ENCODE measurements at places on chromosomes 12 and 14.

- peak; percentile 41 for DNase-seq
Measured at GRCh38 chr12:77324763-77325468, 259.5 kb upstream of the E2F7 start.

GRCh38 chr12:125070661-125071390 is 5.6 kb downstream of the AACS start:
- no peak for DNase-seq

DNA sequence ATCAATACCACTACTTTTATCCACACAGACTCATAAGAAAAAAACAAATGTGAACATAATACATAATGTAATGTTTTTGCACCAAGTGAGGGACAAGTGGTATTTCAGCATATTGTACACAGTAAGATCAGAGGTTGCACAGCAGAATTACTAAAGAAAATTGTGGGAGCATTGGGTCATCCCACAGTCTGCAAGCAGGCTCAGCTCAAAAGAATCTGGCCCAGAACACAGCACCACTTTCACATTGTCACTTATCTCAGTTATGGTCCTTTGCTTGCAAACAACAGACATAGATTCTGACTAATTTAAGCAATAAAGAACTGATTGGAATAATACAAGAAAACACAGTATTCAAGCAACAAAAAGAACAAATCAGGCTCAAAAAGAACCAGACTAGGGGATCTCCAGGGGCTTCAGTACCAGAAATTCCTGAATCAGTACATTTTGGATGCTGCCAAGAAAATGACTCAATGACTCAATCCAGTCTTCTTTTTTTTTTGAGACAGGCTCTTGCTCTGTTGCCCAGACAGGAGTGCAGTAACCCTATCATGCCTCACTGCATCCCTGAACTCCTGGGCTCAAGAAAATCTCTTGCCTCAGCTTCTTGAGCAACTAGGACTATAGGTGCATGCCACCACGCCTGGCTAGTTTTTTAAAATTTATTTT is 42.9 kb upstream of the EEA1 start:
- no peak for DNase-seq

- no peak for DNase-seq
Measured at GRCh38 chr14:92492258-92492657, 21.3 kb upstream of the RIN3 start.

- no peak for DNase-seq
Measured at GRCh38 chr12:54294953-54295566, 5.8 kb downstream of the NFE2 start.

GRCh38 chr14:24064856-24065255 is 6.5 kb upstream of the CPNE6 start:
- no peak for DNase-seq

DNA sequence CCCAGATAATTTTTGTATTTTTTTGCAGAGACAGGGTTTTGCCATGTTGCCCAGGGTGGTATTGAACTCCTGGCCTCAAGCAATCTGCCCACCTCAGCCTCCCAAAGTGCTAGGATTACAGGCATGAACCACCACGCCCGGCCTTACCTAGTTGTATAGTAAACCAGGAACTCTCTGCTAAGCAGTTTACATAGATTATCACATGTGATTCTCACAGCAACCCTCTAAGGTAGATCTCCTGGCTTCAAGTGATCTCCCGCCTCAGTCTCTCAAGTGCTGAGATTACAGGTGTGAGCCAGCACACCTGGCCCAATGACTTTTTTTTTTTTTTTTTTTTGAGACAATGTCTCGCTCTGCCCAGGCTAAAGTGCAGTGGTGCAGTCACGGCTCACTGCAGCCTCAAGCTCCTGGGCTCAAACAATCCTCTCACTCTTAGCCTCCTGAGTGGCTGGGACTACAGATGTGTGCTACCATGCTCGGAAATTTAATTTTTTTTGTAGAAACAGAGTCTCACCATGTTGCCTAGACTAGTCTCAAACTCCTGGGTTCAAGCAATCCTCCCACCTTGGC is 26.0 kb upstream of the ATP2A2 start:
- DNase-seq: no peak

DNA sequence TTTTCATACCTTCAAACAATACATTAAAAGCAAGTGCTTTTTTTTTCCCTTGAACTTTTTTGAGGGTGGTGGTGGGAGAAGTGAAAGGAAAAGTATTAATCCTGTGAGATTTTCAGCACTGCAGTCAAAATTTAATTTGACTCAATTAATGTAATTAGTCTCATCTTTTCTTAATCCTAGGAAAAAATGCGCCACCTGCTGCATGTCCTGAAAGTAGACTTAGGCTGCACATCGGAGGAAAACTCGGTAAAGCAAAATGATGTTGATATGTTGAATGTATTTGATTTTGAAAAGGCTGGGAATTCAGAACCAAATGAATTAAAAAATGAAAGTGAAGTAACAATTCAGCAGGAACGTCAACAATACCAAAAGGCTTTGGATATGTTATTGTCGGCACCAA is 52.2 kb downstream of the SPATA7 start:
- DNase-seq: no peak

GRCh38 chr12:80485222-80485987 is 41.4 kb downstream of the PTPRQ start:
- no peak for DNase-seq

DNA sequence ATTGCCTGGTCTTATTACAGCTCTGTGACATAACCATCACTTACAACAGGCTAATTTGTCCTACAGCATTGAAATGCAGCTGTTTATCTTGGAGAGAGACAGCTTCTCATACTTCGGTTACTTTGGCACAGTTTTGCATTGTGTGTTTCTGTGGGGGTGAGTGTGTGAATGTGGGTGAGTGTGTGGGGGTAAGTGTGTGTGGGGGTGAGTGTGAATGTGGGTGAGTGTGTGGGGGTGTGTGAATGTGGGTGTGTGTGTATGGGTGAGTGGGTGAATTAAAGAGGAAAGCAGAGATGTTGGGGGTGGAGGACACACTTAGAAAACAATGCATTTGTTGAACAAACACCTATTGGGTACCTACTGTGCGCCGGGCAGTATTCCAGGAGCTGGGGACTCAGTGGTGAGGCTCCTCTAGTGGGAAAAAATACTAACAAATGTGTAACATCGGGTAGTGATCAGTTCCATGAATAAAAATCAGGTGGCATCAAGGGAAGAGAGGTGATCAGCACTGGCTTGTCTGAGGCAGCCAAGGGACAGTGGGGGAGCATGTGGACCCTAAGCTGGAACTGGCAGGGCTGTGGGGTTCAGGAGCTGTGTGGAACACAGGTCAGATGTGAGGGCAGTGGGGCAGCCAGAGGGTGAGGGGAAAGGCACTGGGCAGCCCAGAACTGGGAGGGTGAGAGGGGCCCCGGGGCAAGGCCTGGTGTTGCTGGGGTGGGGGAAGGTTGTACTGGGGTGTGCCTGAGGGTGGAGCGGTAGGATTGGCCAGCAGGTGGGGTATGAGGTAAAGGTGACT is 44.1 kb upstream of the AMN start:
- DNase-seq: no peak

DNA sequence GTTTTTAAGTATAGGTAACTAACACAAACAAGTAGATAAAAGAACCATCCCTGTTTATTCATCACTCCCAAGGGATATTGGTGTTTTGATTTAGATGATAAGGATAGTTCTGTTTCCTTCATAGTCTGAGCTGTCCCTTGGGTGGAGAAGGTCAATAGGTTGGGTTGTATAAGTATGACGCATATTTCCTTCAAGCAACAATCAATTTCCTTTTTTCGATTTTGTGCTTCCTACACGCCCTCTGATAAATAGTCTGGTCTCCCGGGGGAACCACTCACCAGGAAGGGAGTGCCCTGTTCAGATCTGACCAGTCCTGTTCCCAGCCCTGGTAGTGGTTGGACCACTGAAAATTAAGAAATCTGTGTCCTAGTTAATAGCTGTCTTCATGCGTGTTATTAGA is 378.8 kb upstream of the FAR2 start:
- DNase-seq: no peak

- DNase-seq: no peak
Measured at GRCh38 chr14:61050417-61050816, 69.4 kb downstream of the SLC38A6 start.

- peak; percentile 66 for DNase-seq
Measured at GRCh38 chr12:54658306-54659264, 10.4 kb upstream of the DCD start.

DNA sequence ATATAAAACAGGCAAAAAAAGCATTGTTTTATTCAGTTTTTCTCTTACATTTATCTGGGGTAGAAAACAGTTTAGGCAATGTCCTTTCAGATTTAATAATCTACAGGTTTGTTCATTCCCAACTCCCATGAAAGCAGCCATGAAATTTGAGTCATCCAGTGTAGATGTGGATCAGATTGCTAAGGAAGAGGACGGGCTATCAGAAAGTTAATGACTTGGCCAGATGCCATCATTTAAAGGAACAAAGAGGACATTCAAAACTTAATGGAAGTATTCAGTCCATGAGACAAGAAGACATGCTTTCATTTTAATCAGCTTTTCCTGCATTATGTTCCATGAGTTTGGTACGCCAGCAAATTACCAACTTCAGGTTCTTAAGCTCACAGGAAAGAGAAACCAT is 31.1 kb upstream of the POC1B start:
- no peak for DNase-seq

DNA sequence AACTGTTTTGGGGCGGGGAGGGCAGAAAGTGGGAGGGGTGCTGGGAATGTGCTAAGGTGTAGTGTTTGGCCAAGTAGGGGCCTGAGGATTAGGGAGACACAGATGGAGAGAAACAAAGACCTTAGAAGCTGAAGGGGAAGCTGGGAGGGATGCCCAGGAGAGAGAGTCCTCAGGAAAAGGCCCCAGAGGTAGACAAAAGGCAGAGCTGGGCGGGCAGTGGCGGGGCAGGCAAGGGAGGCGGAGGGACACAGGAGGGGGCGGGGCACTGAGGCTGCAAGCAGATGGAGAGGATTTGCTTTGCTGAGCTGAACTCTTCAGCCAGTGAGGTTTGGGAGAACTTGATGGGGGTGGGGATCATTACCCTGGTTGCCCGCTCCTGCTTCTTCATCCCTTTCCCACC is 2.8 kb downstream of the PTMS start:
- DNase-seq: no peak

DNA sequence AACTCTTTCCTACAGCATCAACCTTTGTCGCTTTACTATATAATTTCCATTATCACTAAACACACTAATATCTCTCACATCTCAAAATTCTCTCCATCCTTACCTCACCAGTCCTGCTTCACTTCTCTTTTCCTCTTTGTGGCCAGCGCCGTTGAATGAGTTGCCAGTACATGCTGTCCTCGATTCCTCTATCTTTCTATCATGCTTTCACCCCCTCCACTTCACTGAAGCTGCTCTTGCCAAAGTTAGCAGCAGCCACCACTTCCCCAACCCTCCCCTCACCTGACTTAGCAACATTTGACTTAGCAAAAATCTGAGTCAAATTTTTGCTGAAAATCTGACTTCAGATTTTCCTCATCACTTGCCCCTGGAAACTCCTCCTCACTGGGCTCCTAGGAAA is 210.4 kb downstream of the ANO6 start:
- no peak for DNase-seq

DNA sequence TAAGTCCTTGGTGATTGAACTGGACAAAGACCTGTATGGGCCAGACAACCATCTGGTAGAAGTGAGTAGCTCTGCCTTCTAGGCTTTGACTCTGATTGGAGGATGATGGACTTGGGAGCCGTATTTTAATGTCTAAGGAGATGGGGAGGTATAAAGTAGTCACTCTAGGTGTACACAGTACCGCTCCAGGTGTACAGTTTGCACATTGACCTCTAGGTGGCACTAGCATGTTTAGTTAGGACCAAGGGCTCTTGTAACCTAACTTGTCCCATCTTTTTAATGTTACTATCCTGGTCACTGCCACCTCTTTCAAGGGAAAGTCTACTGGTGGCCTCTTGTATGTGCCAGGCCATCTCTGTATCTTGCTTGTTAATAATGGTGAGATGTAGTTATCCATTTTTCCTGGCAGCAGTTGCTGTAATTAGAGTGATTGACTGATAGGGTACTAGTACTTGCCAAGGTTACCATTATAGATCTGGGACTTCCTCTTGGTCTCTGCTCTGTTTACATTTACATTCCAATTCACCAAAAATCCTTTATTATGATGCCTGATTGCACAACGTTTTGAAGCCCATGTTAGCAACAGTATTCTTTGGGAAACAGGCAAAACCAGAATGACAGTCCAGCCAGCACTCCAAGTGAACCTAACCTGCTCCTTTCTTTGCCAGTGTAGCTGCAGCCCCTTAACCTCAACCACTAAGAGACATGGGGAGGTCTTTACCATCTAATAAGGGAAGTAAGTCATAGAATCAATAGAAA is 3.6 kb downstream of the SMARCD1 start:
- DNase-seq: peak; percentile 59

- no peak for DNase-seq
Measured at GRCh38 chr14:100826391-100827100, 628 bp downstream of the MEG3 start.
